ENCODE measurements at places on chromosomes 13 and 19.

DNA sequence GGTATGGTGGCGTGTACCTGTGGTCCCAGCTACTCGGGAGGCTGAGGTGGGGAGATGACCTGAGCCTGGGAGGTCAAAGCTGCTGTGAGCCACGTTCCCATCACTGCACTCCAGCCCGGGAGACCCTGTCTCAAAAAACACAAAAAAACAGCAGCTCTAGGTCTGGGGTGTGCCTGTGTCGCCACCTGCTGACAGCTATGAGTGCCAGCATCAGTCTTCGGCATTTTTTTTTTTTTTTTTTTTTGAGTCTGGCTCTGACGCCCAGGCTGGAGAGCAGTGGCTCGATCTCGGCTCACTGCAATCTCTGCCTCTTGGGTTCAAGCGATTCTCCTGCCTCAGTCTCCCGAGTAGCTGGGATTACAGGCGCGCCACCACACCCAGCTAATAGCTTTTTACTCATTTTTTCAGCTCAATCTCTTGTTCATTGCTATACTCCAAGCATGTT is 10.1 kb downstream of the AP2S1 start:
- DNase-seq: peak; percentile 84

DNA sequence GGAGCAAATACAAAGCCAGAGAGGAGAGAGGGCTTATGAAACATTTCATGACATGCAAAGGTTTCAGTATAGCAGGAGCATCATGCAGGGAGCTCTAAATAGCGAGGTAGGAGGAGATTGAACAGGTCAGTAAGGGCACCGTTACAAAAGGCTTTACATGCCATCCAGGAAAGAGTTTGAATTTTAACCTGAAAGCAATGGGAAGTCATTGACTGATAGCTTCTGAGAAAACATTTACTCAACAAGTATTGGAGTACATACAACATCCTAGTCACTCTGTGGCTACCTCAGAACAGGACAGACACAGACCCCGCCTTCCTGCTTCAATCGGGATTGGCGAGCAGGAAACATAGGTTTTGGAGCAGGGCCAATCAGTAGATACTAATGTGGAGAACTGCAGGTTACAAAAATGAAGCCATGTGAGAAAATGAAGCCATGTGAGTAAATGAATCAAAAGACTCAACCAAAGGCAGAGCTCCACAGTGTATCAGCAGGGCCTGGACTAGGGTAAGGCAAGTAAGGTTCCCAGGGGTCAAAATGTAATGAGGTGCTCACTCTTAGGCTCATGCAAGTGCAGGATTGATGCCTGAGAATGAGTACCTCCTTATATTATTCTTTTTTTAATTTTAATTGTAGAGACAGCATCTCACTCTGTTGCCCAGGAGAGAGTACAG is 46.8 kb upstream of the FNDC3A start:
- DNase-seq: no peak

DNA sequence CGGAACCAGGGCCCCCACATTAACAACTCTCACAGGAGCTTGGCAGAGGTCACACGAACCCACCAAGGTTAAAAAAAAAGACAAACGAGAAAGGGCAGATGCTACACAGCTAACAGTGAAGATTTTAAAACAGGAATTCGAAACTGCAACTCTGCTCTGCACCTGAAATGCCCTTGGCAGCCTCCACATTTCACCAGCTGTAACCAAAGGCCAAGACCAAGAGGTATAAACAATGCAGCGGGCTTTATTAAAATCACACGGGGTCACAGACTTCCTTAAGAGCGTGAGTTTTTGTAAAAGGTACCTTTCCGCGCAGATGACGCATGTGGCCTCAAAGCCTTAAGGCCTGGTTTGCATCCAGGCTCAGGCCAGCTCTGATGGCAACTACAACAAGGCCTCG is 88.2 kb downstream of the STK24 start:
- DNase-seq: no peak

DNA sequence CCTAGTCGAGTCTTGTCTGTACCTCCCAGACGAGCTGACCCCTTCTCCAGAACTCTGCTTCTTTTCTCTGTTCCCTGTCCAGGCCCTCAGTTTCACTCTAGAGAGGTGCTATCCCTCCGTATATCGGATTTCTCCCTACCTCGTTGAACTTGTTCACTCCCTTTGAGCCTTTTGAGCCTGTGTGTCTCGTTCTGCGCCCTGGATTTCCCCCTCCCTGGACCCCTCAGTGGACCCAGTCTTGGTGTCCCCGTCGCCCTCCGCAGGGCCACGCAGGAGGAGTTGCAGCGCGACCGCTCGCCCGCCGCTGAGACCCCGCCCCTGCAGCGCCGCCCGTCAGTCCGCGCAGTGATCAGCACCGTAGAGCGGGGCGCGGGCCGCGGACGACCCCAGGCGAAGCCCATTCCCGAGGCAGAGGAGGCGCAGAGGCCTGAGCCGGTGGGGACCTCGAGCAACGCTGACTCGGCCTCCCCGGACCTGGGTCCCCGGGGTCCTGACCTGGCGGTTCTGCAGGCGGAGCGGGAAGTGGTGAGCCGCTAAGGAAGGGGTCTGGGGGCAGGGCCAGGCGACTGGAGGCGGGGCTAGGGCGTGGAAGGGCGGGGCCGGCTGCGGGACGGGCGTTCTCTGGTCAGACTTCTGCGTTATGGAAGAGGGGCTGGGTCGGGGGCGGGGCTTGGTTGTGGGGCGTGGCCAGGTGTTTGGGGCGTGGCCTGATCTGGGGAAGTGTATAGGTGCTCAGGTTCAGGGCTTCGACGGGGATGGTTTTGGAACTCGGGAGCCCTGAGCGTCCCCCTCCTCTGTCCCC is 5.5 kb downstream of the EPS8L1 start:
- DNase-seq: peak; percentile 40

- no peak for DNase-seq
These were observed 421 bp upstream of the GPR12 start for GRCh38 chr13:26760832-26761582.

GRCh38 chr19:8811315-8812172 is 20.6 kb downstream of the ZNF558 start:
- DNase-seq: no peak

- DNase-seq: peak; percentile 44
These were observed at the start of gene FOXA3 for GRCh38 chr19:45863840-45864628. FOXA3 (plus strand) TSS chr19:45864326; CDS start chr19:45864457, 131 bp downstream.

DNA sequence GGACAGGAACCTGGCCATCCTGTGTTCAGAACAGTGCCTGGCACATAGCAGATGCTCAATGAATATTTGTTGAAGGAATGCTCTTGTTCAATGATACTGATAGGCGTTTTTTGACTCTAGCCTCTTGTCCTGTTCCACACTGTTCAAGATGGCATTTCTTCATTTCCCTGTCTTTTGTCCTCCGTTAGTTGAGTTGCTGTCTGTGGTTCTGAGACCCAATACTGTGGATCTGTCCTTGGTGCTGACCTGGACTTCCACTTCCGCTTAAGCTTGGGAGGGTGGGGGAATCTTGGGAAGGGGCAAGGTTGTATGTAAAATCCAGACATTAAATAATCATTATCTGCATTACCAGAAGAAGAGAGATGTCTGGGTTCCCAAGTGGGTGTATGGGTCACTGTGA is 8.3 kb upstream of the KCNN4 start:
- DNase-seq: no peak

DNA sequence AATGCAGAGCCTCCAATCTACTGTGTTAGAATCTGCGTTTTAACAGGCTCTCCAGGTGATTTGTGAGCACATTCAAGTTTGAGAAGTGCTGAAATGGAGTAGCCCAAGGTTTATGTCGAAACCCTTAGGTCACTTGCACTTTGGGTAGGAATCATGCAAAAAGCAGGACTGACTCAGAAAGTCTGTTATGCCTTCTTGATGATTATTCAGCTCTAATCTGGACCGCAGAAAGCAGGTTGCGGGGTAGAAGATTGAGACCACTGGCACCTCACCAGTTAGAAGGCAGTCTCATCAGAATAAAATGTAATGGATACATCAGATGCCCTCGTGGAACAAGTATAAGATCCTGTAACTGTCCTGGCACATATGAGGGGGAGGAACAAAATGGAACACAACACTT is 326.3 kb downstream of the DCLK1 start:
- no peak for DNase-seq

GRCh38 chr13:104898484-104898883 is 1637.0 kb downstream of the EFNB2 start:
- DNase-seq: no peak

DNA sequence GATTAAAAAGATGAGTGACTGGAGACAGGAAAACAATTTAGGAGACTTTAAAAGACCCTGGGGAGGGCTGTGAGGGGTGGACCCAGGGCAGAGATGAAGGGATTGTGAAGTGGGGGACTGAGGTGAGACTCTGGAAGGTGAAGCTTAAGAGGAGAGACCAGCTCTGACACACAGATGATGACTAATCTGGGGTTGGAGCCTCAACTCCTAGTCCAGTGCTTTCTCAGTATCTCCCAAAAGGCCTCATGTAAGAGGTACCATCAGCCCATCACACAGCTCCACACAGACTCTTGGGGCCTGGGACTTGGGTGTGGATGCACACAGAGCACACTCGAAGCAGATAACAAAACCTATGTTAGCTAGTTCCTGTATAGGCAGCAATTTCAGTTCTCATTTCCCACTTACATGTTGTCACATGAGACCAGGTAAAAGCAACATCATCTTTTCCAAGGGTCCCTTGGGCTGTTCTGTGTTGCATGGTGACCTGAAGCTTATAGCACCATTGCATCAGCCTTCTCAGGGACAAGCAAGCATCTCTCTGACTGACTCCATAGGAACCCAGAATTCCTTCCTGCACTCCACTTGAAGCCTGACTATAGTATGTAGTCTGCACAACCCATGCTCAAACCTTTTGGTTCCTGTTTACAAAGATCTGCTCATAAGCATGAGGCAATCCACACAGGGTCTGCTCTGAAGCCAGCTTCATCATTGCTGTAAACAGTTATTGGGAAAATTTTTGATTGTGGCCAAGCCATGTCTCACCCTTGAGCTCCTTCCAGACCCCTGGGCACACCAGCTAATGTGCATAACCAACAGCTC is 88.6 kb upstream of the MYCBP2 start:
- no peak for DNase-seq

DNA sequence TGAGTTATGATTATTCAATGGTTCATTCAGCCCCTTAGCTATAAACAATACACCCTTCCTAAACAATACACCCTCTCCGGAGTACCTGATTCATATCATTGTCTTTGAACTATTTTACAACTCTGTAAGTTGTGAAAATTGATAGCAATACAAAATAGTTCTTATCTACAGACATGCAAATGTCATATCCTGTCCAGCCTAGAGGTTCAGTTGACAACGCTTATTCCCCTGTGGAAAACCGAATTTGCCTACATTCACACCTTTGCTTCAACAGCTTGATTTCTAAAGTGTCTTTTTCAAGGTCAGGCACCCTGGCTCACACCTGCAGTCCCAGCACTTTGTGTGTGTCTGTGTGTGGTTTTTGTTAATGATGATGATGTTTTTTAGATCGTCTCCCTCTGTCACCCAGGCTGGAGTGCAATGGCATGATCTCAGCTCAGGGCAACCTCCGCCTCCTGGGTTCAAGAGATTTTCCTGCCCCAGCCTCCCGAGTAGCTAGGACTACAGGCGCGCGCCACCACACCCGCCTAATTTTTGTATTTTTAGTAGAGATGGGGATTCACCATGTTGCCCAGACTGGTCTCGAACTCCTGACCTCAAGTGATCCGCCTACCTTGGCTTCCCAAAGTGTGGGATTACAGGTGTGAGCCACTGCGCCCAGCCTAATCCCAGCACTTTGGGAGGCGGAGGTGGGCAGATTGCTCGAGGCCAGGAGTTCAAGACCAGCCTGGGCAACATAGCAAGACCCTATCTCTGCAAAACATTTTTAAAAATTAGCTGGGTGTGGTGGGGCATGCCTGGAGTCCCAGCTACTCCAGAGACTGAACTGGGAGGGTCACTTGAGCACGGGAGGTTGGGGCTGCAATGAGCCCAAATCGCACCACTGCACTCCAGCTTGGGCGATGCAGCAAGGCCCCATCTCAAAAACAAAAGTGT is 9.6 kb downstream of the C19orf53 start:
- DNase-seq: no peak

DNA sequence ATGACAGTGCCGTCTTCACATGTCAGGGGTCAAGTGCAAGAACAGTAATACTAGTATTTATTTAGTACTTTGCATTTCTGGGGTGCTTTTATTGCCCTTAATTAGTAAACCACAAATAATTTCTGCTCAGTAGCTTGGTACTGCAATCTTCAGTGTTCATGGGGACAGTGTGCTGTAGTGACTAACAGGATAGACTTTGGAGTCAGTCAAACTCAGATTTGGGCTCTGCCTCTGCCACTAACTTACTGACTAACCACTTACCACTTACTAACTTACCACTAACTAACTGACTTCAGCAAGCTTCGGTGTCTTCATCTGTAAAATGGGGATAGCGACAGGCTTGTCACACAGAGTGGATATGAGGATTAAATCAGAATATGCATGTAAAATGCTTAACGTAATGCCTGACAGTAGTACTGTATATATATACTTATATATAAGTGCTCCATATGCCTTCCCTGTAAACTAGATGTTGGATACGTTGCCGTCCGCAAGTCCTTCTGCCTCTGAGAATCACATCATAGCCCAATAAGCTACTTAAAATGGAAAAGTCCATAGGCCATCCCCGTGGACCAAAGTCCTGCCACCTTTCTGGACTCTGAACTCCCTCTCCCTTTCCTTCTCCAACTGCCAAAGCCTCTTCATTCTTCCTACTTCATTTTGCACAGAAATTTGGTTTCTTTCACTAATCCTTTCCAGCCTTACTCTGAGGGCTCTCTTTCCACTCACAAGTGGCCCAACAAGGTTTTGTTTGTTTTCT is 158.1 kb downstream of the ZIC5 start:
- DNase-seq: no peak

DNA sequence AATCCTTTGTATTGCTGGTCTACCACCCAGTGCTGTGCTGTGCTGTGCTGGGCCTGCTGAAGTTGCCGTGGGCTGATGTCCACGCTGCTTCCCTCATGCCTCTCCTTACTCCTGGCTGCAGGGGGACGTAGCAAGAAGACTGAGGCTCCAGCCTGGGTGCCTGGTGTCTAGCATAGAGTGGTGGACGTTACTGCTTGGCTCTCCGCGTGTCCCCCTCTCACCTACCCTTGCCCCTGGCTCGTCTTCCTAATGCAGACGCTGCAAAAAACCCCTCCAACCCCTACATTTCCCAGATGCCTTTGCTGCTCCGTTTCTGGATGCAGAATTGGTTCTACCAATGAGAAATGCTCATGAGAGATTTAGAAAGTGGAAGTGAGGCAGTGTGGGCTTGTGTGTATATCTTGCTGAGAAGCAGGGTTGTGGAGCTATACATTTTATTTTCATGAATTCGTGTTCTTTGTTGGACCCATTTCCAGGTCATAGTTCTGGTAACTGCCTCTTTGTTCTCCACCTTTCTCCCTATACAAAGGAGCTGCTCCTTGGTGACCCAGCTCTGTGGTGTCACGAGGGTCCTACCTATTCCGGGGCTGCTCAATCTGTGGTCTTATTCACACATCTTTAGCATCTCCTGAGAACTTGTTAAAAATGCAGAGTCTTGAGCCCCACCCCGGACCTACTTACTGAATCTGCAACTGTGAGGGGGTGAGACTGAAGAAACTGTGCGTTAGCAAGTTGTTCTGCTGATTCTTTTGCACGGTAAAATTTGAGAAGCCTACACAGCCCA is 7.9 kb upstream of the DENND1C start:
- DNase-seq: no peak

- no peak for DNase-seq
These were observed 344.5 kb upstream of the PCDH20 start for GRCh38 chr13:61760102-61760501.

GRCh38 chr19:56866538-56866937 is 26.0 kb upstream of the PEG3 start:
- no peak for DNase-seq

Measured in hematopoietic multipotent progenitor cell treated with erythropoietin and hydrocortisone succinate and interleukin-3 and kit ligand, for 17 days (in vitro differentiated cells).